Right renal cortex interstitium (tissue), 3 donors: ENCODE measurements at places on chromosomes 3 and 15. TPM values are rescaled to one million over a fixed set of nuclear protein-coding genes. Genes with fewer than 3 reads are reported as not detected.

GRCh38 chr3:112746675-112747280 lies 99.9 kb downstream of the CD200R1L start:
- no peak for DNase-seq

DNA sequence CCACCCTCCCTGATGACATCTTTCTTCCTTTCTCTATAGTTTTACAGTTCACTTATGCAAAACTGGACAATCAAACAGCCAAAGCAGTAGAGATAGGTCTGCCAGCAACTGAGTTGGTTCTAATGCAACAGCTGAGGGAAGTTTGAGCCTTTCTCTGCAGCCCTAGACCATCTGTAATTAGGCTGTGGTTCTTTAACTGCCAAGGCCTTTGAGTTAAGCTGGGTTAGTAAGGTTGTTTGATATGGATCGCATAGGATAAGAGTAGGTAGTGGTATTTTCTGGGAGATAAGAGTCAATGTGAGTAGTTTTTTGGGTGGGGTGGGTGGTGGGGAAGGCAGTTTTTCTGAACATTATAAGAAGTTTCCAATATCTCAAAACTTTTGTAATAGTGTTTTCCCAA lies 3.0 kb downstream of the RPL39L start:
- DNase-seq, result no peak

- DNase-seq, result no peak
Measured at GRCh38 chr15:41734079-41734478, 40.2 kb upstream of the MAPKBP1 start.

GRCh38 chr3:188720636-188721035 lies 451.1 kb upstream of the TPRG1 start:
- no peak for DNase-seq

Gene MON1A
- 6.9 TPM for polyA plus RNA-seq

- DNase-seq, result no peak
Measured at GRCh38 chr3:141796081-141796888, 33.1 kb downstream of the GRK7 start.

DNA sequence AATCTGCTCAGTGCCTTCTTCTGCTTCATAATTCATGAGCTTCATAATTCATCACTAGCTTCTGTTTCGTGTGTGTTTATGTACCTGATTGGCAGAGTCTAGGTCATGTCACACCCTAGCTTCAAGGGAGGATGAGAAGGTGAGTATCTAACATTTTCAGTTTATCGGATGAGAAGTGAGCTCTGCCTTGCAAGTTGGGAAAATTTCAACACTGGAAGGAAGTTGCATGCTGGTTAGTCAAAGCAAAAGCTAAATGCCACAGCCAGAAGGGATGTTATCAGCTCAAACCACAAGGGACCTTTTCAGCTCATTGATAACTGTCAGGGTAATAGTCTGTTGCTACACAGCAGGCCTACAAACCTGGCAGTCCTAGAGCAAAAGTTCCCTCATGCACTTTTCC lies 7.3 kb upstream of the TNFSF10 start:
- DNase-seq, result no peak

Gene SLC22A14
- polyA plus RNA-seq, result 0.30 TPM

Gene PRTG
- 13.5 TPM for polyA plus RNA-seq

- no peak for DNase-seq
Measured at GRCh38 chr15:88606070-88606794, 14.9 kb upstream of the AEN start.

GRCh38 chr15:85777250-85778106 lies 17.2 kb downstream of the KLHL25 start:
- DNase-seq, result no peak
